ENCODE measurements at places on chromosomes 3 and 15.

- no peak for DNase-seq
Measured at GRCh38 chr3:152061296-152061695, 187.9 kb downstream of the SUCNR1 start.

GRCh38 chr3:147688868-147689267 lies 279.7 kb downstream of the ZIC1 start:
- no peak for DNase-seq

- DNase-seq = no peak
Measured at GRCh38 chr3:73855813-73856212, 231.1 kb upstream of the PDZRN3 start.

DNA sequence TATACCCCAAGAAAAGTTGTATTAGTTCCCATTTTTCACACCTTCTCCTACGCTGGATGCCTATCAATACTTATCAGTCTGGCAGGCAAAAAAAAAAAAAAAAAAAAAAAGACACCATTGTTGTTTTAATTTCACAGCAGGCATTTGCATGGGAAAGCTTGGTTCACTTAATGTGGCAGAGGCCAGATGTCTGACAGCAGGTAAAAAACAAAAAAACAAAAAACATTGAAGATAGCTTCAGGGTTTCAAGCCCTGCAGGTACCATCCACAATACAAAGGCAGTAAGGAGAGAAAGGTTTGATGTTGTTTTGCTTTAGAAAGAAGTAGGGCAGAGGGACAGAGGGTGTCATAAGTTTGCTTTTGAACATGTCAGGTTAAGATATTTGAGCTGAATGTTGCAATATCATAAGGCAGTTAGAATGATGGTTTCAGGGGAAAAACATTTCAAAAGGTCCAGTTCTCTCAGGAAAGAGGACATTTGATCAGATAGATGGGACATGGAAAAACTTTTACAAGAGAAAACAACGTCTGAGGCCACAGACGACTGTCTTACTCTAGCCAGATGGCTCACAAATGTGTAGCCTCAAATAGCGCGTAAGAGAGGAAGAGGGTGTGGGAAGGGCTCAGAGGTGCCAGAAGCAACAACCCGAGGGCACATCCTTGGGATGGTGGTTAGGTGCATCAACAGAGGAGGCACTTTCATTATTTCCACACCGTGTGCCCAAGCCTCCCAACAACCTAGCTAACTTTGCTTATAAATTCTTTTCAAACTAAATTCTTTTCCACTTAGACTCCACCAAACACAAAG lies 25.7 kb downstream of the PCOLCE2 start:
- DNase-seq = no peak

All from suppressor macrophage treated with lipopolysaccharide for 1 hour (primary cell).